Esophagus mucosa (tissue), 1 donor: ENCODE measurements at places on chromosomes 7 and 10. TPM values are rescaled to one million over a fixed set of nuclear protein-coding genes. Genes with fewer than 3 reads are reported as not detected.

DNA sequence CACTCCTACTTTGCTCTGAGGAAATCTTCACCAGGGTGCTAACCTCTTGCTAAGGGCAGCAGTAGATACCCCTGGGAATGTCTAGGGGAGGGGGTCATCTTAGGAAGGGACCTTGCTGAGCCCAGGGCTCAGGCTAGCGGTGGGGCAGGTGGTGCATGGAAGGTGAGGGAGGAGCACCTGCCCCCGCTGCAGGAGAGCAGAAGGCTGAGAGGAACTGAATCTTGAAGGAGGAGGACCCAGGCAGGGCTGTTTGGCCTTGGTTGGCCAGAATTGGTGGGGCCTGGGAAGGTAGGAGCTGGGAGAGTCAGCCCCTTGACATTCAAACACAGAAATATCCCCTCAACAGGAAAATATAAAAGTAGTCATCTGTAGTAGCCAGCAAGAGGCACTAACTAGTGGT lies 7.0 kb downstream of the CALHM3 start:
- ATAC-seq, result no peak

Gene ITPRID1
- total RNA-seq, result 0.28 TPM

DNA sequence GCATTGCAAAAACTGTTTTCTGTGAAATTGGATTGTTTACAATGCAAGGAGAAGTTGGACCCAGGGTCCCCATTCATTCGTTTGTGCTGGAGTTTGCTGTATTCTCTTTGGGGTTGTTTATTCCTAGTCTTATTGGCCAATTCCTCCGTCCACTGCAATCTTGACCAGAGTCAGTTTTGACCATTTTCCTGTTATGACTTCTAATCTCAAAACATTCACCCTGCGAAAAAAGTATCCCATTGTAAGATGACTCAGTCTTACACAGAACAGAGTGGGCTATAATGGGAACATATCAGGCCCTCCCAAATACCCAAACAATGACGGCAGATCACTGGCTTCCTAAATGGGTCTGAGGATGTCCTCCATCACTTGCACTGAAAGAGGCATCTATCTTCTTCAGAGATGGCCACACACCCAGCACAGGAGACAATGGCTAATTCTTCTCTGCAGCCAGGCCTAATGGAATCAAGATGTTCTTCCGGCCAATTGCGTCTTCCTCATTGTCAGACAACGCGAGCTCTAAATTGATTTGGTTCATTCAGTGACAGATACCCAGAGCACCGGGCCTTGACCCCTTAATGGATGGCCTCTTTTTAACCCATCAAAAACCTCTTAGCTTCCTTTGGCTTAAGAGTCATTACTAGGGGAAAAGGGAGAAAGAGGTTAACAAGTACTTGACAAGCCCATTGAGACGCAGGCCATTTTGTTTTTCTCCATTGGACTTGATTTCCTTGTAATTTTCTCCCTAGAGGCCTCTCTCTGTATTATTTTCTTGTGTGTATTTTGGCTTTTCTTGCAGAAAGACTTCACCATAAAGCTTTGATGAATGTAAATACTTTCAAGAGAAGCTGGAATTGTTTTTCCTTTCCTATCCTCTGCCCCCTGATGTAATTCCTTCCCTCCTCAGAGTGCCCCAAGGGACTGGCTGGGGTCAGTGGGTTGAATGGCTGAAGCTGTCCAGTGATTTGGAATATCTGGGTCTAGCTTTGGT lies 129.6 kb downstream of the PRPF18 start:
- no peak for ATAC-seq

Gene PLCE1
- 0.56 TPM for total RNA-seq

Gene EVX1
- total RNA-seq, result not detected

Gene NPC1L1
- total RNA-seq, result not detected
